Glomerular endothelial cell (primary cell): ENCODE measurements at places on chromosomes 12 and 14. TPM values are rescaled to one million over a fixed set of nuclear protein-coding genes. Genes with fewer than 3 reads are reported as not detected.

Gene FGFR1OP2
- total RNA-seq = 34.1 and 51.0 TPM in 2 replicates

- DNase-seq = no peak
These were observed 27.2 kb downstream of the KLC1 start for GRCh38 chr14:103656031-103656755.

Gene PLCZ1
- total RNA-seq = not detected in 2 replicates

Gene RAB15
- 17.6 and 19.0 TPM in 2 replicates for total RNA-seq

DNA sequence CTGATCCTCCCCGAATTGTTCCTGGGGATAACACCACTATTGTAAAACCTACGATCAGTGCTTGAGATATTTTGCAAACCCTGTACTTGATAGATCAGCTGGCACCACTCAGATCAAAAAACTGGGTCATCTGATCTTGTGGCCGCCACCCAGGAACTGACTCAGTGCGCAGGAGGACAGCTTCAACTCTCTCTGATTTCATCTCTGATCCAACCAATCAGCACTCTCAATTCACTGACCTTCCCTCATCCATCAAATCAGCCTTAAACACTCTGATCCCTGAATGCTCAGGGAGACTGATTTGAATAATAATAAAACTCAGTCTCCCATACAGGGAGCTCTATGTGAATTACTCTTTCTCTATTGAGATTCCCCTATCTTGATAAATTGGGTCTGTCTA lies 4.2 kb upstream of the XPOT start:
- no peak for DNase-seq

Gene RNF212B
- not detected in 2 replicates for total RNA-seq

Gene PRPF39
- 9.0 and 29.6 TPM in 2 replicates for total RNA-seq

DNA sequence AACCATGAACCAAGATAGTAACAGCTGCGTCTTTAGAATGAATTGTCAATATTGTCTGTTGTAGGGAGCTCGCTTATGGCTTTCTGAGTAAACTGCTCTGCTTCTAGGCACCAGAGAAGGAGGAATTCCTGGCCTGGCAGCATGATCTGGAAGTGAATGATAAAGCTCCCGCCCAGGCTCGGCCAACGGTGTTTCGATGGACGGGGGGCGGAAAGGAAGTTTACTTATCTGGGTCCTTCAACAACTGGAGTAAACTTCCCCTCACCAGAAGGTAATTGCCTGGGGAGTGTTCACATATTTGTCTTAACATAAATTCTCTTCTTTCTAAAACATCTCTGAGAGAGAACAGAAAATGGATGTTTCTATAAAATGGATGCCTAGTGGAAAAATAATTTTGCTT lies 4.3 kb downstream of the PRKAB1 start:
- no peak for DNase-seq

Gene RNASE7
- total RNA-seq = not detected in 2 replicates

DNA sequence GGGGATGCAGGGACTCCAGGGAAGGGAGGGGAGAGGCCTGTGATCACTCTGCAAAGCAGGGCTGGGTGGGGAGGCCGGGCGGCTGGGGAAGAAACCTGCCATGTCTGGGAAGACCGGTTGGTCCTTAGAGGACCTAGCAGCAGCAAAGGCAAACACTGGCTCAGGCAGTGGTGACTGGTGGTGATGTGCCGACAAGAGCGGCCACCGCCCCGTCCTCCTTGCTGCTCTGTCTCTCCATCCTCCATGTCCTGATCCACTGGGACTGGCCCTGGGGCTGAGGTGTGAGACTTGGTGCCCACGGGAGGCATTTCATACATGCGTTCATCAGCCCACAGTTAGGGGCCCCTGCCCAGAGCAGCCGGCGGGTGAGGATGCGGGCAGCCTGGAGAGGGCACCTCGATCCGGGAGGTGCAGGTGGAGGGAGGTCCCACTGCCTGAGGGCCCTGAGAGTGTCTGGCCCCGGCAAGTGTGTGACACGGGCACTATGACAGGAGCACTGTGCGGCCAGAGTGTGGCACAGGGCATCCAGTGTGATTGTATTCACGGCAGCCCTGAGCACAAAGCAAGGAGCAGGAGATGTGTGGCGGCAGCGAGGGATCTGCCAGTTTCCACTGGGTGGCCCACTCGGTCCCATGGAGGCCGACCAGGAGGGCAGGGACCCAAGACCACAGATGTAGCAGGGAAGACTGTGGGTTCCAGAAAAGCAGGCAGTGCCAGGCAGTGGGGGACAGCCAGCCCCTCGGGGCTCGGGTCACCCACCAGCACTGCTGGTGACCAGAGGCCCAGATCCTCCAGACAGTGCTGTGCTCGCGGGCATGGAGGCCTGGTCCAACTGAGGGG lies 13.9 kb downstream of the ANKRD9 start:
- DNase-seq = no peak

Gene SERPINA6
- total RNA-seq = not detected in 2 replicates

DNA sequence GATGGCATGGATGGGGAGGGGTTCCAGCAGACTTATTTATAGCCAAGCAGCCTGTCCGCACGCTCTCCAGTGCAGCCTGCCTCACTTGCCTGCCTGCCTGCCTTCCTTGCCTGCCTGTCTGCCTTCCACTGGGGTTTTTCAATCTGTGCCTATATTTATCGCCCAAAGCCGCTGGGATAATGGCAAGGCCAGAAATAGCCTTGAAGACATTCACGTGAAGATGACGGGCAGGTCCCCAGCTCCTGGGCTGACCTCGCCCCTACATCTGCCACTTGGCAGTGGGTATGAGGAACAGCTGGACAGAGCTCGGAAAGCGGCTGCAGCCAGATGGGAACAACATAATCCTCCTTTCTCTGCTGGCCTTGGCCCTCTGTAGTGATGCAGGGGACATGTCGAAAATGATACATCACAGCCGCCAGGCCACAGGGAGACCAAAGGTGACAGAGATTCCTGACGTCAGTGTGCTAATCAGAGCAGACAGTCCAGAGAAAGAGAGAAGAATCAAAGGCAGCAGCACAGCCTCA lies 53.3 kb downstream of the PITPNM2 start:
- DNase-seq = no peak

Gene TULP3
- total RNA-seq = 18.5 and 24.0 TPM in 2 replicates

DNA sequence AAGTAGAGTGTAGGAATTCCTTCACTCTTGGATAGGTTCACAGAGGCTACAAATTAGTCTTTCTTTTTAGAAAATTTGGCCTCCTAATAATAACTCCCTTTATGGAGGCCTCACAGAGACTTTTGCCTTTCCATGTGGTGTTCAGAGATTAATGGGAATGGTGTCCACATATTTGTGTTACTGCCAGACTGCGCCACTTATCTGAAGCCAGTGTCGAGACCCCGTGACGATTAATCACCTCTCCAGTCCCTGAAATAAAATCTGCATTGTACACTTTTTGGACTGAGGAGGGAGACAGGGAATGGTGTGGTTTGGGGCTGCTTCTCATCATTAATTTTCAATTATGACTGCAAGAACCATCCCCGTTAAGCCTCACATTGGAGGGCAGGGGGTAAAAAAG lies 980.5 kb downstream of the FLRT2 start:
- no peak for DNase-seq

GRCh38 chr12:108849660-108850059 lies 7.7 kb downstream of the SSH1 start:
- DNase-seq = no peak

- DNase-seq = no peak
These were observed 5.0 kb upstream of the FGF6 start for GRCh38 chr12:4450551-4451112.

DNA sequence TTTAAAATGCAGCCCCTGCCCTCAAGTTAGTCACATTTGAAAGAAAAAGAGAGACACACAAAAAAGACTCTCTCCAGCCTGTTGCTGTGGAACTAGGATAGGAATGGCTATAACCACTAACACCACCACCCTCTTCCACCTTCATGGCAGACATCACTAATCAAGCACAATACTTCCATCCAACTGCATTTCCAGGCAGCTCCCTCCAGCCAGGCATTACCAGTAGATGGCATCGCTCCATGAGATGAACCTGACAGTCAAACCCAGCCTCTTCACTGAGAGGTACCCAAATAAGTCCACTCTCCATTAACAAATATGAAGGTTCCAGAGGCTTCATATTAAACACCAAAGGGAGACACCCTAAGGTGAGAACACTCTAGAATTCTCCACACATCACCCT lies 24.4 kb downstream of the SLC8B1 start:
- no peak for DNase-seq

Gene SMIM41
- not detected in 2 replicates for total RNA-seq

- no peak for DNase-seq
These were observed at the start of gene BRF1 for GRCh38 chr14:105300542-105301102. Gene BRF1 (minus strand): TSS chr14:105301001. CDS start chr14:105300629, 372 bp downstream.

- DNase-seq = no peak
These were observed 78.7 kb downstream of the HELB start for GRCh38 chr12:66380769-66381535.

DNA sequence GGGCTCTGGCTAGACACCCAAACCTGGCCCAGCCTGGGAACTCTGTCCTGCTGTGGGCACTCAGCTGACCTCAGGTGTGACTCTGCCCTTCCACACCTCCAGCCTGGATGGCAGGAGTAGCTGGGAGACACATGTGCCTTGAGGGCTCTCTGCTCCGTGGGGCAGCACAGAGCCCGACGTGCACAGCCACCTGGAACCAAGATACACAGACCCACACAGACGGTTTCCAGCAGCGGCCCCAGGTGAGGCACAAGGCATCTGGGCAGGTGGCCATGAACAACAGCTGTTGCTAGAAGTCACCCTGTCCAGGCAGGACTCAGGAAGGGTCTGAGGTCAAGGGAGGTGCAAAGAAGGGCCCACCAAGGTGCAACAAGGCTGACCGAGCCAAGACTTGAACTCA lies 5.9 kb downstream of the DEGS2 start:
- DNase-seq = no peak

- no peak for DNase-seq
These were observed 156.0 kb downstream of the TMTC3 start for GRCh38 chr12:88298014-88298682.

GRCh38 chr12:6313326-6313940 lies 3.0 kb downstream of the PLEKHG6 start:
- DNase-seq = no peak

- DNase-seq = no peak
These were observed 62.1 kb upstream of the TRIM9 start for GRCh38 chr14:51157012-51157411.

DNA sequence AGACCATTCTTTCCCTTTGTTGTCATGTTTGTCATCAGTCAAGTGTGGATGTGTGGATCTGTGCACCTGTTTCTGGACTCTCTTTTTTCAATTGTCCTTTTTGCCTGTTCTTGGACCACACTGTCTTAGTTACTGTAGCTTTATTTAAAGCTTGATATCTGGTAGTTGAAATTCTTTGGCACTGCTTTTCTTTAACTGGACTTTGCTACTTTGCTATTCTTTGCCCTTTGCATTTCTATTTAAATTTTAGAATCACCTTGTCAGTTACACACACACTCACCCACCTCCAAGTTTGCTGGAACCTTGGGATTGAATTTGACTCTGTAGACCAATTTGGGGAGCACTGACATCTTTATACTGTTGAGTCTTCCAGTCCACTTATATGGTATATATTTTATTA lies 61.5 kb downstream of the VRK1 start:
- DNase-seq = no peak

- DNase-seq = no peak
These were observed 120.7 kb upstream of the C14orf180 start for GRCh38 chr14:104458845-104459244.

DNA sequence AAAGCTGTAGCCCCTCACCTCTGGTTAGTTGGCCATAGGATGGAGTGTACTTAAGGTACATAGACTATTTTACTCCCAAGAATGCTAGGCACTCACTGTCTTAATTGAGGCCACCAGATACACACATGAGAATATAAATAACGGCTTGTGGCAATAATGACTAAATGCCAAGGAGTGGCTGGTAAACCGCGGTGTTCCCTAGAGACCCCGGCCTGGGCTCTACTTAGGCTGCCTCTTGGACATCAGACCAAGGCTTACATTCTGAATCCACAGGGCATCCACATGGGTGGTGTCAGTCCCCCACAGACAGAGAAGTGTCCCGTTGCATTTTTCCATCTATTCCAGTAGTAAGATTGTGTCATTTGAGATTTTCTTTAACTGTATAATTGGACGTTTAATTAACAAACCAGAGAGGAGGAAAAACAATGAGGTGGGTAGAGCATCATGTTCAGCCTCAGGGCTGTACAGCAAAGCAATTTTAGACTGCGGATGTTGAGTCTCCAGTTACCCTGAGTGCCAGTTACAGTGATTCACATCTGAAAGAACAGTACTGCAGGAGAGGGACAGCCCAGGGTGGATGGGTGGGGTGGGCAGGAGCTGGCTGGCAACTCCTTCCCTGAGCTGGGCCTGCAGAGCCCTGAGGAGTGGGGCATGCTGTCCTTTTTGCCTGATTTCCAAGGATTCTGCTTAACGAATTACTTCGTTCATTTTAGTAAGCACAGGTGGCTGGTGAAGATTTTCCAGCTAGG lies 20.5 kb downstream of the CKB start:
- no peak for DNase-seq

DNA sequence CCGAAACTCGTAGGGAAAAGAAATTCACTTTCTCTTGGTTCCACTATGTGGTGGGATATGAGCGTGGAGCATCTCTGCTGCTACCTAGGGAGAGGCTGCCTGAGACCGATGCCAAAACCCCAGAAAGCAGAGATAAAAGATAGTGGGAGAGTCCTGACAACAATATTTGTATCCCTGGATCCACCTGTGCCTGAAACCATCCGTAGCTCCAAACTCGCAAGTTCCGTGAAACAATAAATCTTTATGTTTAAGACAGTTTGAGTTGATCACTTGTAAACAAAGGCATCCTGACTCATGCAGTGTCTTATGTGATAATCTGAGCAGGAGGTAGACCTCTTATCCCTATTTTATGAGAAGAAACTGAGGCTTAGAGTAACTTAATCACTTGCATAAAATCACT lies 2.9 kb downstream of the MAP1LC3B2 start:
- no peak for DNase-seq

Gene HCAR1
- 0.15 and 0.18 TPM in 2 replicates for total RNA-seq

GRCh38 chr12:52371716-52372115 lies 4.4 kb upstream of the KRT85 start:
- no peak for DNase-seq

DNA sequence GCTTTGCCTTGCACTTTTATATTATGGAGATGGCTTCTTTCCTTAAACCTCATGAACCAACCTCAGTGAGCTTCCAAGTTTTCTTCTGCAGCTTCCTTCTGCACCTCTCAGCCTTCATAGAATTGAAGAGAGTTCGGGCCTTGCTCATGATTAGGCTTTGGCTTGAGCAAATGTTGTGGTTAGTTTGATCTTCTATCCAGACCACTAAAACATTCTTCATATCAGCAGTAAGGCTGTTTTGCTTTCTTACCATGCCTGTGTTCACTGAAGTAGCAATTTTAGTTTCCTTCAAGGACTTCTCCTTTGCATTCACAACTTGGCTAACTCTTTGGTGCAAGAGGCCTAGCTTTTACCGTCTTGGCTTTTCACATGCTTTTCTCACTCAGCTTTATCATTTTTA lies 125.4 kb downstream of the SNAPC1 start:
- no peak for DNase-seq

Gene CRIP1
- 2.0 TPM in 1 of 2 replicates, not detected in the other for total RNA-seq

Gene HRK
- total RNA-seq = not detected in 2 replicates

DNA sequence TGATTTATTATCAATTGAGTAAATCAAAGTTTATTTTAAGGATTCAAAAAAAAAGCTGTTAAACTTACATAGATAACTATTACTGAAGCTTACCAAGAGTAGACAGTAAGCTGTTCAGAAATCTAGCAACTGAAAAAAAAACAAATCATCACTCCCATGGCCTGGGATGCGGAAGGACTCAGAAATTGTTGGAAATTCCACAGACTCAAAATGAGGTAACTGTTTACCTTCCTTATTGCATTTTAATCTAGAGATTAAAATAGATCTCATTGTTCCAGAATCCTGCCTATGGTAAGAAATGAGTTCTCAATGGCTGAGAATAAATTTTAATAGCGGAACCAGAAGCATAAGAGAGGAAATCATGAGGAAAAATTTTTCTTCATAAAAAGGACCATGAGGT lies 87.2 kb downstream of the PPM1H start:
- DNase-seq = no peak

GRCh38 chr14:59500732-59501131 lies 16.4 kb downstream of the JKAMP start:
- DNase-seq = no peak
